ENCODE measurements at places on chromosomes 12 and 14. TPM values are rescaled to one million over a fixed set of nuclear protein-coding genes. Genes with fewer than 3 reads are reported as not detected.

- H3K4me3 ChIP-seq: no peak overlapping the region
- peaks cover 5% of the 10 kb centered on the region for H3K4me1 ChIP-seq
- no peak for DNase-seq
- no peaks in the 10 kb centered on the region for H3K27me3 ChIP-seq
Observed at GRCh38 chr12:104600036-104600712, 143.4 kb downstream of the CHST11 start.

DNA sequence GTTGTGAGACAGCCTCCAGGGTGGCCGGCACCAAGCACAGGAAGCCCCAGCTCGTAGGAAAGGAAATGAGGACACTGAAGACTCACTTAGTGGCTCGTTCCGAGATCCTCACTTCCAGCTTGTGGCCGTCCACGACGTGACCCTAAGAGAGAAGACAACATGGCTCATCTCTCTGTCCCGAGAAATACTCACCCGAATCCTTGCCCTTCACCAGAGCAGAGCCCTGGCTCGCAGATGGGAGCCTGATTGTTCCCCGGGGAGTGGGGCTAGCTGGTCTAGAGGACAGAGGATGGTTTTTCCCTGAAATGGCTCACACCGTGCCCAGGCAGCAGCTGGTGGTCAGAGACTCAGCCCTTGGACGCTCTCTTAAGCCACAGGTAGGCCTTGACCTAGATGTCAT, 47.8 kb downstream of the RBM19 start:
- H3K36me3 ChIP-seq: peaks cover 32% of the 10 kb centered on the region
- H3K27ac ChIP-seq: no peak overlapping the region
- no peaks in the 10 kb centered on the region for H3K4me1 ChIP-seq
- no peaks in the 10 kb centered on the region for H3K27me3 ChIP-seq

- H3K36me3 ChIP-seq: no peaks in the 10 kb centered on the region
- H3K4me1 ChIP-seq: no peaks in the 10 kb centered on the region
- no peak overlapping the region for H3K4me3 ChIP-seq
- H3K27ac ChIP-seq: no peak overlapping the region
Observed at GRCh38 chr12:62774794-62775193, 160.2 kb downstream of the PPM1H start.

DNA sequence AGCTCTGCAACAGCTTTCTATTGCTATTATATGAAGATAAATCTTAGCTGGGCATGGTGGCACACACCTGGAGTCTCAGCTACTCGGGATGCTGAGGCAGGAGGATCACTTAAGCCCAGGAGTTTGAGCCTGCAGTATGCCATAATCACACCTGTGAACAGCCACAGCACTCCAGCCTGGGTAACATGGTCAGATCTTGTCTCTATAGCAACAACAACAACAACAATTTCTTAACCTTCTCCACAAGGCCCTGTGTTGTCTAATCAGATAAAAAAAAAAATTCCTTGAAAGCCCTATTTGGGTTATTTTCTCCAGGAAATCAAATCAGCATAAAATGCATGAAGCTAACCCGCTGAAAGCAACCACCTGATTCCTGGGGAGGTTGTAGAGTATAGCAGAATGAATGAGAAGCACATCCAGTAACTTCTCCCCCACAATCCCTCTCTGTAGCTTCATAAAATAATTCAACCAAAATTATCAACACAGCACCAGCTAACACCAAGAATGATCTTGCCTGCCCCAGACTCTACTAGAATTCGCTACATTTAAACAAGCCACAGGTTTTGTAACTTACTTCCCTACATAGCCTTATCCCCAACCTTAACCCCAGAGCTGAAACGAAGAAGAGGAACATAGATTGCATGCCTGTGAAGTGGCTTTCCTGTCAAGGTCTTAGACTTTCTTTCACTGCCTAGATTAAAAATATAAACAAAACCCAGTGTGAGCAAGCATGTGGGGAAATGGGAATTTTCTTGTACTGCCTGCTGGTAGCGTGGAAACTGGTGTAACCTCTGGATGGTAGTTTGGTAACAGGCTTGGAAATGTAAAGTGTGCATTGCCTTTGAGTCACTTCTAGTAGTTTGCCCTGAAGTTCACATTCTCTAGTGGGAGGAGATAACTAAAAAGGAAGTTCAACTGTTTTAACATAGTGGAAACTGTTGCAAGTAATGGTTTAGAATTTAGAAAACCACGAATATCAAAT, 6.0 kb upstream of the STK38L start:
- DNase-seq: no peak
- H3K27ac ChIP-seq: no peak overlapping the region
- H3K36me3 ChIP-seq: no peaks in the 10 kb centered on the region
- H3K4me3 ChIP-seq: no peak overlapping the region
- no peaks in the 10 kb centered on the region for H3K27me3 ChIP-seq
- H3K4me1 ChIP-seq: no peaks in the 10 kb centered on the region

DNA sequence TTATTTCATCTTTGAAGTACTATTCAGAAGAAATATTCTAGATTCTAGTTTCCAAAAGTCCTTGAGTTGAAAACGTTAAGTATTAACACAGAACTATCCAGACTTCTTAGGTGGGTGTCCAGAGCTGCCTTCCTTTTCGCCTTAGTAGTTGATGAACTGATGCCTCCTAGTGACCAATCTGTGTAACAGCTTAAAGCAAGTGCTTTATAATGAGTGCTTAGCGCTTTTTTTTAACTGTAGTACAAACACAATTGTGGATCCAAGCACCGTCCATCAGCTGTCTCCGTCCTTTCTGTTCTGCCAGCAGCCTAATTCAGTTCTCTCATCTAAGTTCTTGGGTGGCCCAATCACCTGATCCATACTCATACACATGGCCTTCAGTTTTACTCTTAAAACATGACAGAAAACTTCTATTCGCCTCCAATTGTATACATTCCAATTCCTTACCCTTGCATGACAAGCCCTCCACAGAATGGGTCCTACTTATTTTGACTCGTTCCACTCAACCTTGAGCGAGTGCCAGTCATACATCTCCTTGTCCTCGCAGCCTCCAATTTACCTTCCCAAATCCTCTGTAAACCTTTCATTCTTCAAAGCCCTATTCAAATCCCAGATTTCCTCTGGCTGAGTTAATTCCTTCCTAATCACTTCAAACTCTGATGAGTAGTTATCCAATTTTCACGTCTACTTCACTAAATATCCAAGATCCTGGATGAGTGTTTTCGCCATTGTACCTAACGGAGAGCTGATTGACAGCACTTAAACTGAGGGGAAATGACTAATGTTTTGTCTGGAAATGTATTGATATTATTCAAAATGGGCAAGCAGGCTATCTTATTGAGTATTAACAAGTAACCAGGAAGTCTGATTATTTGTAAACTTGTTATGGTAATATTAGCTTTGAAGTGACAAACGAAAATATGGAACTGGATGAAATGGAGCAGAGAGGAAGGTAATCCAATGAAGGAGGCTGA, 5.8 kb upstream of the PHLDA1 start:
- no peaks in the 10 kb centered on the region for H3K4me1 ChIP-seq
- no peak overlapping the region for H3K27ac ChIP-seq
- no peaks in the 10 kb centered on the region for H3K36me3 ChIP-seq
- no peaks in the 10 kb centered on the region for H3K27me3 ChIP-seq
- H3K4me3 ChIP-seq: no peak overlapping the region
- DNase-seq: no peak

- H3K27ac ChIP-seq: no peak overlapping the region
- no peaks in the 10 kb centered on the region for H3K4me1 ChIP-seq
- H3K36me3 ChIP-seq: no peaks in the 10 kb centered on the region
- H3K4me3 ChIP-seq: no peak overlapping the region
- no peak for DNase-seq
Observed at GRCh38 chr14:25381498-25381897, 331.6 kb upstream of the STXBP6 start.

- no peak for DNase-seq
- no peak overlapping the region for H3K4me3 ChIP-seq
Observed at GRCh38 chr12:11758087-11758486, 108.6 kb downstream of the ETV6 start.

DNA sequence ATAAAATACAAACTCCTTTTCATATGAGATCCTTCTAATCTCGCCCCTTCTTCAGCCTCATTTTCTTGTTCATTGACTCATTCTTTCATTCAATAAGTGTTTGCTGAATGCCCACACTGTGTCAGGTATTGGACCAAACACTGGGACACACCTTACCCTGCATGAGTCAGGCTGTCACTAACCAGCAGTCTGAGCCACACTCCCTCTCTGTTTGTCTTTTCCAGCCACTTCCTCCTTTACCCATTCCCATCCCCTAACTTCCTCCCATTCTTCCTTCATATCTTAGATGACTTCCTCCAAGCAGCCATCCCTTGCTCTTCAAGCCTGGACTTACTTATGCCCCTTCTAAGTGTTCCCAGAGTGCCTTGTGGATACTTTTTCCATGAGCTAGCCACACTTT, 27.0 kb upstream of the HIF1A start:
- H3K27ac ChIP-seq: no peak overlapping the region
- no peaks in the 10 kb centered on the region for H3K36me3 ChIP-seq
- H3K4me1 ChIP-seq: no peaks in the 10 kb centered on the region
- DNase-seq: no peak
- H3K4me3 ChIP-seq: no peak overlapping the region

DNA sequence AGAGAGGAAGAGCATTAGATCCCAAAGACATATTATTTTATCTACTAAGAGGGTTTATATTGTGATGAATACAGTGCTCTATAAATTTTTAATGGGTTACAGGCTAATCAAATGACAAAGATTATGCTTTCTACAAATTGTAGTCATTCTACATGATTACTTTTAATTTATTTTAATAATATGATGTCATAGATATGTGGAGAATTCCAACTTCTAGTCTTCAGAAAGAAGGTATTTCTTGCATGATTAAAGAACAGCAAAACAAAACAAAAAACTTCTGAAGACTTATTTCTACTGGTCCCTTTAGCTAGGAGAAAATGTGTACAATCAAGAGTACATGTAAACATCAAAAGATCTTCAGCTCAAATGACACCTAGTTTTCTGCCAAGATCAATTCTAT, 71.5 kb upstream of the FOXG1 start:
- H3K4me1 ChIP-seq: no peaks in the 10 kb centered on the region
- no peak overlapping the region for H3K27ac ChIP-seq
- H3K4me3 ChIP-seq: no peak overlapping the region

- H3K4me1 ChIP-seq: peaks cover 5% of the 10 kb centered on the region
- H3K36me3 ChIP-seq: no peaks in the 10 kb centered on the region
- DNase-seq: no peak
- no peak overlapping the region for H3K27ac ChIP-seq
- H3K4me3 ChIP-seq: no peak overlapping the region
Observed at GRCh38 chr14:72929316-72930080, 3.2 kb downstream of the DCAF4 start.

The TTC5 gene
- 7.8 TPM for total RNA-seq

DNA sequence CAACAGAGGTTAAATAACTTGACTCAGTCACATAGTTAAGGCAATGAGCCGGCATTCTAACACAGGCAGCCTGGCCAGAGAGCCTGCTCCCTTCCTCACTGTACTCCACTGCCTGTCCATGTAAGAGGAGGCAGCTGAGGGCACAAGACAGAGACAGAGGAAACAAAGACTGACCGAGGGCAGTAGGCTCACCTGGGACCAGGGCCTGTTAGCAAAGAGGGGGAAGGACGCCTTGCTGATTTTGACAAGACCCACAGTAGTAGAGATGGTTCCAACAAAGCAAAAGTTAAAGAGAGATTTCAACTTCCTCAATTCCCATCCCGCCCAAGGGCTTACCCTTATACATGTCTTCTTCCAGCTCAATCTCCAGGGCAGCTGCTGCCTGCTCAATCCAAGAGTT, 26.5 kb downstream of the OTUB2 start:
- H3K4me3 ChIP-seq: no peak overlapping the region
- H3K4me1 ChIP-seq: no peaks in the 10 kb centered on the region
- no peaks in the 10 kb centered on the region for H3K27me3 ChIP-seq
- DNase-seq: peak; percentile 43
- no peak overlapping the region for H3K27ac ChIP-seq

DNA sequence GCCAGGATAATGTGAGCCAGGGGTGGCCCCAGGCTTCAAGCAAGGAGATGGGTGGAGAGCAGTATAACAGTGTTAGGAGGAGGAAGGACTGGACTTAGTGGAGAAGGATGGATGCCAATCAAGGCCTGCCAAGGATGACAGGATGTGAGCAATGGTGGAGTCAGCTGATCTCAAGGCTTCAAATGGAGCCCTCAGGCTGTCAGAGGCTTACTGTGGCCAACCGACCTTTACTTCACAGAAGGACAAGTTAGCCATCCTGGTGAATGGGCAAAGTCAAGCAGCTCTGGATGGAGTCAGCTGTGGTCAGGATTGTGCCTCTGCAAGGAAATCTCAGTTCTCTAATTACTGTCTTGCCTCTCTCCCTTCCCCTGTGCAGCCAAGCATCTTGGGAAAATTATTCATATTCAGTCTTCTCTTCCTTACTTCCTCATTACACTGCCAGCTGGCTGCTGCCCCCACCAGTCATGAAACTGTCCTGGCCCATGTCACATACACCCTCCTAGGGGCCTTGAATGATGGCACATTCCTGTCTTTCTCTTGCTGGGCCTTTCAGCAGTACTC, 7.6 kb upstream of the STAT6 start:
- peak; percentile 65 for DNase-seq
- peak overlapping the region; percentile 34 for H3K27ac ChIP-seq

- peaks cover 12% of the 10 kb centered on the region for H3K36me3 ChIP-seq
- H3K4me1 ChIP-seq: no peaks in the 10 kb centered on the region
- no peak overlapping the region for H3K4me3 ChIP-seq
- H3K27me3 ChIP-seq: no peaks in the 10 kb centered on the region
- DNase-seq: no peak
Observed at GRCh38 chr14:63423381-63423780, 104.6 kb upstream of the GPHB5 start.

Measured in ascending aorta (tissue), 2 donors.